ENCODE measurements at places on chromosomes 16 and 17.

DNA sequence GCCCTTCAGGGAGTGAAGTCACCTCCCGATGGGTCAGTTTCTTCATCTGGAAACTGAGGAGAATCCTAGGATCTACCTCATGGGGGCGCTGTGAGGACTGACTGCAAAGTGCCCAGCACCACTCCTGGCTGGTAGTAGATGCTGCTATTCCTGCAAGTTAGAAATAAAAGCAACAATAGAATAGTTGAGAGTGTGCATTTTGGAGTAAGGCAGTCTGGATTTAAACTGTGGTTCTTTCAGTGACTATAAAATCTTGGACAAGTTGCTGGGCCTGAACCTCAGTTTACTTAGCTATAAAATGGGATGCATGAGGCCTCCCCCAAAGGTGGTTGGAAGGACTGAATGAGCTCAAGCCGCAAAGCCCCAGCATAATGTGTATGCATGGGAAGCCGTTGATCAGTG lies 70.6 kb downstream of the CYB5B start:
- DNase-seq = no peak

- no peak for DNase-seq
These were observed 3.7 kb downstream of the PFN1 start for GRCh38 chr17:4944554-4945175.

DNA sequence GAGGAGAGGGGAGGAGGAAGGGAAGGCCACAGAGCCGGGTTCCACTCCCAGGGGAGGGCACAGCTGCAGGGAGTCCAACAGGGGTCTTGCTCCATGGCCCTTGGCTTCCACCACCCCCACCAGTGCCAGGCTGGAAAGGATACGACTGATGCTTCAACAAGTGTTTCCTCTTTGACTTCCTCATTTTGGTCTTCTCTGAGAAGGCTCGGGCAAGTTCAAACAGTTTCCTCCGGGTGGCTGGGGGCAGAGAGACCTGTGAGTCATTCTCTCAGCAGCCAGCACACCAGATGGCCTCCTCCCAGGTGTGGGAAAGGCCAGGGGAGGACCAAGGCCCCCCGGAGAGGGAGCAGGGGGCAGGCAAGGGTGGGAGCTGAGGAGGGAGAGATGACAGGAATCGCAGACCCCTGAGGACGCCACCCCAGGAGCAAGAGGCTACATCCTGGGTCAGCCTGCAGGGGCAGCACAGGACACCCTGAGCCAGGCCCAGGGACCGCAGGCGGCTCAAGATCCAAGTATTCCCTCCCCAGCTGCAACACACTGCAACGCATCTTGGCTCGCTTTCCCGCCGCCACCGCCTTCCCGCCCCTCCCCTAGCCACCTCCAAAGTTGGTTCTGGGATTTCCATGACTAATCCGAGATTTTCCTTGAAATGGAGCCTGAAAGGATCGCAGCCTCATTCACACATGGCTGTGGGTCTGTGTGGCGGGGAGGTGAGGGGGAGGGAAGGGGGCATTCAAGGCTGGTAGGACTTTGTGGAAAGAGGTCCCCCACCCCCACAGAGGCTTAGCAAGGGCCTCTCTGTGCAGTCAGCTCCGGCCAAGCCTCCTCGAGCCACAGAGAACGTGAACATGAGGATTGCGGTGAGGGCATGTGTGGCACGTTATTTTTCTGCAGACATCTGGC lies 18.4 kb upstream of the MRPS23 start:
- peak; percentile 94 for DNase-seq

DNA sequence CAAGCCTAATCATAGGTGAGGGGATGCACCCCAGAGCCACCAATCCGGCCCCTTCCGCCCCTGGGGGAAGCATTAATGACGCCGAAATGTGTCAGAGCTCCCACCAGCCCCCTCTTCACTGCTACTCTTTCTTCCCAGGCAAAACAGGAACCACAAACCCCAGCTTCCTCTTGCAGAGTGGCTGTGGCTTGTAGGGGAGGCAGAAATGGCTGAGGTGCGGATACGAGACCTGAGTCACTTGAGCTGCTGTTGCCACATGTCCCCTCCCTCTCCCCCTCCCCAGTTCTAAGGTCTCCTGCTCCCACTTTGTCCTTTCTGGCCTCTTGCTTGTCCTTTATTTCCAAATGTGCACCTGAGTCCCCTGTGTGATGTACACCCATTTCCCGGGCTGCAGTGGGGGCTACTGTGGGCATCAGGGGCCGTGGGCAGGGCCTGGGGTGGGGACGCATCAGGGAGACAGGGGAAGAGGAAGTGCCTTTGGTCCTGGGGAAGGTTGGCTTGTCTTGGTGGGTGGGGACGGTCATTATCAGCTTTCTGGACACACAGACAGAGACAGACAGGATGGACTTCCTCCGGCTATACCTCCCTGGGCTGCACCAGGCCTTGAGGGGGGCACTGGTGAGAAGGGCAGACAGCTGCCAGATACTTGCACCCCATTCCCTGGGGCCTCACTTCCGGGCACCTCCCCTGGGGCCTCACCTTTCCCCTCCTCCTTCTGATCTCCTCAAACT lies at the start of gene APOBR:
Gene APOBR (plus strand): TSS at position 523 of the 731 bp plus-strand sequence. CDS start 39 bp downstream, at position 562.
- no peak for DNase-seq

GRCh38 chr17:71850812-71851211 lies 270.0 kb upstream of the SOX9 start:
- peak; percentile 72 for DNase-seq

GRCh38 chr16:49275050-49275730 lies 6.4 kb downstream of the CBLN1 start:
- no peak for DNase-seq
